ENCODE measurements at places on chromosomes 4 and X.
A peak's percentile ranks its signal among the peaks of the same experiment; 100 is the strongest.

DNA sequence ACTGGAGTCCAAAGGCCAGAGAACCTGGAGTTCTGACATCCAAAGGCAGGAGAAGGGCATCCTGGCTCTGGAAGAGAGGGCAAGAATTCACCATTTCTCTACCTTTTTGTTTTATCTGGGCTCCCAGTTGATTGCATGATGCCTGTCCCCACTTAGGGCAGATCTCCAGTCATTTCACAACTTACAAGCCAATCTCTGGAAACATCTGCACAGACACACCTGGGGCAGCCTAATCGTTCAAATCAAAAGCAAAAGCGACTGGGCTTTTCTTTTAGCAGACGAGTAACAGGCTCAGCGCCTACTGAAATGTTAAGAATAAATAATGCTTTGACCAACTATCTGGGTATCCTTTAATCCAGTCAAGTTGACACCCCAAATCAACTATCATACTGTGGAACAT is 136.0 kb upstream of the NPY2R start:
- no peak for DNase-seq

- DNase-seq, result no peak
These were observed 17.8 kb downstream of the JADE1 start for GRCh38 chr4:128827296-128827695.

DNA sequence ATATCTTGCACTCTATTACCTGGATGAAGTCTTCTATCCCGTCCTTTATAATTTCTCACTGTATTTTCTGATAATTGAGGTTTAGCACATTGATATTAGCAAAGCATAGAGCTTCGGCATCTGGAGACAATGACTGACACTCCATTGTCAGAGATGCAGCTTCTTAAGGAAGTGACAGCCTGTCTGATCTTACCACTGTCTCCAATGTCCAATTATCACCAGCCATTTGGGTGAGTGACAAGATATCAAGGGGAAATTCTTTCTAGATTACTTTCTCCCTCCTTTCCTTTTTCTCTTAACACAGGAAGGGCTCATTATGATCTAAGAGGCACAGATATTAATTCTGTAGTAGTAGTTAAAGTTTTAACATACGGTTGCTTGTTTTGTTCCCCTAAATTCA is 86.4 kb downstream of the LDB2 start:
- DNase-seq, result no peak

DNA sequence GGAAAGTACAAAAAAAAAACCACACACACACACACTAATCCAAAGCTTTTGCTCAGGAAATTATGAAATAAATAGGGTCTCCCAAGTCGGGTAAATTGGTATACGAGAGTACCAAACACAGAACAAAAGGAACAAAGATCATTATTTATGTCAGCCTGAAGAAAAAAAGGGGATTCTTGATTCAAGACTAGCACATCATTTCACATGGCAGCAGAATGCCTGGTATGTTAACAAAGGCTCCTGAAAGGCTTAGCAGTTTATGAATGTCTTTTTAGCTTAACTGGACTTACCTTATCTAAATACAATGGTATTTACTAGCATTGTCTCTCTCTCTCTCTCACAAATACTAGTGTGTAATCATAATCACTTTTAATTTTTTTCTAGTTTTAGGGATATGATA is 11.3 kb downstream of the RAP2C start:
- no peak for DNase-seq

DNA sequence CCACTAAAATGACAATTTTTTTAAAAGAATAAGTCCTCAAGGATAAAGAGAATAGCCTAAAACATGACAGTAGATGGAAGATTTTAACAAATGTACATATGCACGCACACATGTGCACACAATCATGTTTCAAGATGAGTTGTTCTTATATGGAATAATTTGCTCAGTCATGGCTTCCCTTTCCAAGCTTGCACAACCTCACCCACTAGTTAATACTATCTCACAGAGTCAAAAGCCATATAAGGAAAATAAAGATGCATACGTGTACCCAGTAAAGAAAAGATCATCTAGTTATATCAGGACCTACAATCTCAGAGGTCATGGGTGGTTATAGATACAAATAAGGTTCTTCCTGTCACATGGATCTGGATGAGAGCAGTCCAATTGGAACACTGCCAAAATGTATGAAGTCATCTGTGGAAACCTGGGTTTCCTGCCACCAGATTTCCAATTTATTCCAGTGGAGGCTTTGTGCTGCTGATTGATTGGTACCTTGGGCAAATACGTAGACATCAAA is 56.1 kb downstream of the FAM13A start:
- peak; percentile 49 for DNase-seq

DNA sequence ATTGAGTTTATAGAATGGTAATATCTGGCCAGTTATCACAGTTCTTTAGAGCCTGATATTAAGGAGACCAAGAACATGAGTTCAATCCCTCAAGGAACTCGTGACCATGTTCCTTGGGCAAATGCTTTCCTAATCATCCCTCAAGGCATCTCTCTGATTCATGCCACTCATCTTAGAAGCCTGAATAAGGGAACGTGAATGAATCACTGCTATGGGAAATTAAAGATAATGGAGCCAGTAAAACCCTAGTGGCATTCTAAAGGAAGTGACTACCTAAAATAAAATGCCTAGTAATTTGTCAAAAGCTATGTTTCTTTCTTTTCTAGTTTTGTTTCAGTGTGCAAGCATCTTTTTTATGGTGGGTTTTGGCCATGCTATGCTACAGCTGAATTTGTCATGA is 1161.3 kb downstream of the C4orf33 start:
- no peak for DNase-seq

- DNase-seq, result peak; percentile 56
These were observed 47.9 kb downstream of the COX18 start for GRCh38 chr4:73021634-73022033.

DNA sequence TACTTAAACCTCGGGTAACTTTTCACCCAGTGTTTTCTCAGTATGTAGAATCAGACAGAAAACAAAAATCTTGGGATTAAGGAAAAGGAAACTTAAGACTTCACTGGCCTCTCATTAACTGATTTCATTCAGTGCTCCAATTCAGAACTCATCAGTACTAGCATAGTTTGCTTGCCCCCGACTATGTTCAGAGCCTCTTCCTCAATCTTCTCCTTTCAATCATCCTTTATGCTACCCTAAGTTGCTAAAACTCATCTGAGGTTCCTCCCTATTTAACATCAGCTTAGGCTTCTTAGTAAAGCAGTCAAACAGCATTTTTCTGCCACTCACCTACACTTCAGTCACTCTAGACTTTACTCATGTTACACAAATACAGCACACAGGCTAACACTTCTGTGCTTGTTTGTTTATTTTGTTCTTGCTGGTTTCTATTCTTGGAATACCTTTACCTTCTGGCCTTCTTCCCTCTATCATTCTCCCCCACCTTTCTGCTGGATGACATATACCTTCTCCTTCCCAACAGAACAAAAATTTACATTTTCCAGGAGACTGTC is 163.0 kb upstream of the TLL1 start:
- peak; percentile 30 for DNase-seq

GRCh38 chr4:108602163-108602562 is 18.2 kb upstream of the RPL34 start:
- no peak for DNase-seq

DNA sequence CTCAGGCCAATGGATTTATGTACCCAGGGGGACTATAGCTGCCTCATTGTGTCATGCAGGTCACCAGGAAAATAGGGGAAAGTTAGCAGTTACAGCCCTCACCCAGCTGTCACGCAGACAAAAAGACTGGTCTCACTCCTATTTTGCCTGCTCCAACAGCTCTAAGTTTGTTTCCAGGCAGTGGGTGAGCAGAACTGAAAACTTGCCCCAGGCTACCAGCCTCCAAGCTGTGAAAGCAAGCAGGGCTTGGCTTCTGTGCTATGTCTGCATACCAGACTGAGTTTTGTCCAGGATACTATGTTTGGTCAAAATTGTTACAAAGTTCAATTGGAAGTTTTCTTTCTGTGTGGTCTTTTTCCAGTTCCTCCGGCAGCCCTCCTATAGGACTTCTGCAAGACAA is 628.4 kb downstream of the FAM133A start:
- no peak for DNase-seq

All from tongue (tissue), 3 donors.